ENCODE measurements at places on chromosomes 3 and 15.
A peak's percentile ranks its signal among the peaks of the same experiment; 100 is the strongest.

GRCh38 chr15:65326117-65326526 is 21.6 kb downstream of the RNU5B-1 start:
- DNase-seq, result no peak

- DNase-seq, result no peak
Measured at GRCh38 chr3:186691676-186692075, 25.5 kb upstream of the KNG1 start.

- no peak for DNase-seq
Measured at GRCh38 chr3:61547625-61548024, 13.7 kb upstream of the PTPRG start.

DNA sequence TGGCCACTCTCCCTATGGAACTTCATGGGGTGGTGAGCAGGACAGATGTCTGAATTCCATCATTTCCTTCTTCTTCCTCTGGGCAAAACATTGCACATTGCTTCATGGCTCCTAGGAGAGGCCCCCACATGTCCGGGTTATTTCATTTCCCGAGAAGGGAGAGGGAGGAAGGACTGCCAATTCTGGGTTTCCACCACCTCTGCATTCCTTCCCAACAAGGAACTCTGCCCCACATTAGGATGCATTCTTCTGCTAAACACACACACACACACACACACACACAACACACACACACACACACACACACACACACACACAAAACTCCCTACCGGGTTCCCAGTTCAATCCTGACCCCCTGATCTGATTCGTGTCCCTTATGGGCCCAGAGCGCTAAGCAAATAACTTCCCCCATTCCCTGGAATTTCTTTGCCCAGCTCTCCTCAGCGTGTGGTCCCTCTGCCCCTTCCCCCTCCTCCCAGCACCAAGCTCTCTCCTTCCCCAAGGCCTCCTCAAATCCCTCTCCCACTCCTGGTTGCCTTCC is 1.9 kb downstream of the RHO start:
- DNase-seq, result peak; percentile 45

GRCh38 chr3:11820531-11821041 is 26.1 kb downstream of the TAMM41 start:
- no peak for DNase-seq

- no peak for DNase-seq
Measured at GRCh38 chr15:82043130-82043673, 2.6 kb downstream of the MEX3B start.

GRCh38 chr15:66900586-66901310 is 164.7 kb upstream of the SMAD3 start:
- DNase-seq, result no peak

- no peak for DNase-seq
Measured at GRCh38 chr3:17028363-17028762, 143.6 kb downstream of the PLCL2 start.

DNA sequence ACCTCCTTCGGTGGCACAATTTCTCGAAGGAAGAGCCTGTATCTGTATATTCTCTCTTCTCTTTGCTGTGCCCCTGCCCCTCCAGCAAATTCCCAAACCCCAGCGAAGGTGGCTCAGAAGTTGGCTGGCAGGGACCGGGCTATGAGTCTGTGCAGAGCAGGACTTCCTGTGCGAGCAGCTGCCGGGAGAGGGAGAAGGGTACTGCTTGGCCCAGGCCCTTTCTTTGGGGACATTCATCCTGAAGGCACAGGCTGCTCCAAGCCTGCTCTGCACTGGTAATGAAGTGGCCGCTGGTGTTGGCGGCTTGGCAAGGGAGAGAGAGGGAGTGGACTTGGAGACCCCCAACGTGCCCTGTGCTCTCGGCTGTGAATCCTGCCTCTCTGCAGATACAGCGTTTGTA is 1.5 kb downstream of the SLC6A11 start:
- no peak for DNase-seq
